Stimulated activated CD4-positive, alpha-beta T cell treated with anti-CD3 and anti-CD28 coated beads, Interleukin-1b, Interleukin-23, amount 100 ng/mL, for 1 hour (primary cell): ENCODE measurements at places on chromosomes 12 and 14.

DNA sequence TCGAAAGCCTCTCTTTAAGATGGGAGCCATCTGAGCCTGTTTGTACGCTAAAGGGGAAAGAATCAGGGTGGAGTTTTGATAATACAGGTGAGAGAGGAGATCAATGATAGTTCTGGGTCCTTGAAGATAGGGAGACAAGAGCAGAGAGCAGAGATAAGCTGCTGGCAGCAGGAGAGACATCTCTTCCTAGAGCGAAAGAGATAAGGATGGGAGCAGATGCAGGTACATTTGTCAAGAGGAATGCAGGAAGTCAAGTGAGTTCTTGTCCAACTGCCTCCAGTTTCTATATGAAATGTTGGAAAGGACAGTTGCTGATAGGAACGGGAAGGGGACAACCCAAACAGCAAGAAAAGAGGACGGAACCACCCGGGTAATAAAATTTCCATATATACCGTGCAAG, 24.7 kb upstream of the HIF1A start:
- no peak for DNase-seq

GRCh38 chr14:66420251-66421006, 65.7 kb upstream of the CCDC196 start:
- no peak for DNase-seq

DNA sequence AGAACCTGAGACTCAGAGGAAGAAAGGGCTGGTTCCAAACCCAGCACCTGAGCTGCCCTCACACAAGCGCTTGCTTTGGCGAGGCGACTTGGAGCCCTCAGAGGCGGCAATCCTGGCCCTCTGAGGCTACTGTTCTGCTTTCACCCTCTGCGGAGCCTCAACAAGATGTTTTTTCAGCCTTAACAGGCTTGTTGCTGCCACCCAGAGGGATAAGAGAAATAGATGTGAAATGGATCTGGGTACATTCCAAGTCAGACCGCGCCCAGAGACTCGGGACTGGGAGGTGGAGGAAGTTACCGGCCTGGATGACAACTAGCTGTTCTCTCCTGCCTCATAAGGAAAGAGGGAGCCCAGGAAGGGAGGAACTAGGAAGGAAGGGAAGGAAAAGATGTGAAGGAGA, 89.6 kb downstream of the TTC7B start:
- DNase-seq = no peak

- DNase-seq = no peak
Observed at GRCh38 chr12:122072031-122072970, 6.3 kb upstream of the MLXIP start.

GRCh38 chr14:20343862-20344220, 406 bp downstream of the PARP2 start:
- no peak for DNase-seq

DNA sequence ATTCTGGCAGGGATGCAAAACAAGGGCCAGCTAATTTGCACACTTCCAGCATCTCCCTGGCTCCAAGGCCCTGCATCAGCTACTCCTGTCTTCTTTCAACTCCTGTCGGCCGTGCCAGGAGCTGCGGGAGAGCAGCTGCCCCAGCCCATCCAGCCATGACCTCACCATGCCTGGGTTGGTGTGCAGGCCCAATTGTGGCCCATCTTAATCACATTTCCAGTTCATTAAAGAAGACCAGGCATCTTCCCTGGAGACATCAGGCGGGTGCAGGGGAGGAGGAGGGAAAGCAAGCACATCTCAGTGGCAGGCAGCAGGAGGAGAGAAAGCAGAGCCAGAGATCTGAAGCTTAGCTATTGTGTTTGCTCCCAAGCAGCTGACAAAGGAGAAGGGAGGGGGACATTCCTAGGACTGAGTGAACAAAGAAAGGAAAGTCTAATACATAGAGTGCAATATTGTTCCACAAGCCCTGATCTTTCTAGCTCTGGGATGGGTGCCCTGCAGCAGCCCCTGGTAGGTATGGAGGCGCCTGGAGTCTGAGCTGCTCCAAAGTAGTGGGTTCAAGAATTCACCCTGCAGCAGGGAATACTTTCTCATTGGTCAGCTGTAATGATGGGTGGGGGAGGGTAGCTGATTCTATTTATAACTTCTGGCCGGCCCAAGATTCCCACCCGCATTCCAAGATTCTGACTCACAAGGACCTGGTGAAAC, 40.1 kb downstream of the VWF start:
- no peak for DNase-seq

- DNase-seq = no peak
Observed at GRCh38 chr14:104931304-104931770, 6.7 kb downstream of the PLD4 start.

- no peak for DNase-seq
Observed at GRCh38 chr12:54417712-54418440, 1.2 kb downstream of the ITGA5 start.

DNA sequence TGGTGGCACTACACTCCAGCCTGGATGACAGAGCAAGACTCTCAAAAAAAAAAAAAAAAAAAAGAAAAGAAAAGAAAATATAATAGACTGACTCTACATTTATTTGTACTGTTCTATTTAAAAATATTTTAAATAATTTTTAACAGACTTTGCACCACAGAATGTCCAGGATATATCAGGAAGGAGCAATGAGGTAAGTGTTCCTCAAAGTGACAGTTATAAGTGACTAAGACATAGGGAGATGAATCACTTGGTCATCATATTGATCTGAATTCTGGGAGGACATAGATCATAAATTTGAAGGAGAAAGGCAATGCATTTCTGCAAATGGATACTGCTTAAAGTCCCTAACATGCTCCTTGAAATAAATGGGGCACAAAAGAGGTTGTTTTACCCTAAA, 221.5 kb downstream of the KCNC2 start:
- no peak for DNase-seq

DNA sequence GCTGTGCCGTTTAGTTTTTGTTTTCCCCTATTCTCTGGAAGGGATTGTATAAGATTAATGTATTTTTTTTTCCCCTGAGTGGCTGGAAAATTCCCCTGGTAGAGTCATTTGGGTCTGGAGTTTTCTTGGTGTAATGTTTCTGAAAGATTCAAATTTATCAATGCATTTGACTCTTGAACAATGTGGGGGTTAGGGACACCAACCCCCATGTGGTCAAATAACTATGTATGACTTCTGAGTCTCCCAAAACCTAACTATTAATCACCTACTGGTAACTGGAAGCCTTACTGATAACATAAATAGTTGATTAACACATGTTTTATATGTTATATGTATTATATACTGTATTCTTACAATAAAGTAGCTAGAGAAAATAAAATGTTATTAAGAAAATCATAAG, 220.1 kb upstream of the PDE3A start:
- no peak for DNase-seq

GRCh38 chr14:59189091-59189785, 771 bp downstream of the DAAM1 start:
- DNase-seq = peak; percentile 6

DNA sequence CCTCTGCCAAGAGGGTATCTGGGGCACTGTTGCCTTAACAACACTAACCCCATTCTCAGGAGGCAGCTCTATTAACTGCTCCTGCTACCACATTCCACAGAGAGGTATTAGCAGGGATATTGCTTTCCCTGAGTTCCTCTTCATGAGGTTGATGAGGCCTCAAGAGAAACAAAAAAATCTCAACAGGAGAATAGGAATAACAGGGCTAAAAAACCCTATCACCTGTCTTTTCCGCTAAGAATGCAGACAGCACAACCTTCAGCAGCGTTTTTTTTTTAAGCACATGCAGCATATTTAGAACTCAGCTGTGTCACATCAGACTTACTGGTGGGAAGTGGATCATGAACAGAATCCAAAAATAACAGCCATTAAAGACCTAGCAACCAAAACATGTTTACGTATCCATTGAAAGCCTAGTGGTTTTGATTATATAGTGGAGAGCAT, 29.2 kb downstream of the ATF7 start:
- DNase-seq = no peak

DNA sequence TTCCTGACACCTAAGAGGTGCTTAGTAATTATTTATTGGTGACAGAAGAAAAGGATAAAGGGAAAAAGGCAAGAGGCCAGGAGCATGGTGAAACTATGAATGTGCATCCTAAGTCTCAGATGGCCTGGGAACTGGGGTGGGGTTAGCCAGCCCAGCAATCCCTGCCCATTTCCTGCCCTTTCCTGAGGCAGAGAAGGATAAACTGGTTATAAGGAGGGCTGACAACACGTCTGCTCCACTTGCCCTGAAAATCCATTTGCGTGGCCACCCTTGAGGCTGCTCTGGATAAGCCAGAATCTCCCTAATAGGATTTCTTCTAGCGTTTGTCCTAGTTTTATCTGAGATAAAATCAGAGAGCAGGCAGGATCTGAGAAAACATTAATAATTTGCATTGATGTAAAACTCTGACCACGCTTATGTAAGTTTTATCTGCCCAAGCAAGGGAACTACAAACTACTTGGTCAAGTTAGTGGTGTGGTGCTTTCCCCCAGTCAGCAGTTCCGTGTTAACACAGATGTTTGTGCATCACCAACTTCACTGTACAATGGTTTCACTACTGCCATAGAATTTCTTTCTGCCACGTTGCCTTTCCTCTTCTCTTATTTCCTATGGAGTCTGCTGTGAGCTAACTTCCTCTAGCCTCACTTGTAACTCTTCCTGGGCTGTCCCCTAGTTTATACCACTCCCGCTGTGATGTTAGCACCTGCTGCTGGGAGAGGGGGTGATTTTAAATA, 392.7 kb downstream of the RPS29 start:
- DNase-seq = no peak

- DNase-seq = no peak
Observed at GRCh38 chr14:61644834-61645233, 50.5 kb upstream of the HIF1A start.

GRCh38 chr14:68160779-68161546, 341.4 kb downstream of the RAD51B start:
- no peak for DNase-seq

- DNase-seq = no peak
Observed at GRCh38 chr12:19312637-19313036, 126.7 kb upstream of the AEBP2 start.

GRCh38 chr14:100359881-100360280, 36.7 kb downstream of the SLC25A47 start:
- DNase-seq = no peak

- DNase-seq = no peak
Observed at GRCh38 chr12:119479121-119479561, 114.4 kb upstream of the TMEM233 start.

DNA sequence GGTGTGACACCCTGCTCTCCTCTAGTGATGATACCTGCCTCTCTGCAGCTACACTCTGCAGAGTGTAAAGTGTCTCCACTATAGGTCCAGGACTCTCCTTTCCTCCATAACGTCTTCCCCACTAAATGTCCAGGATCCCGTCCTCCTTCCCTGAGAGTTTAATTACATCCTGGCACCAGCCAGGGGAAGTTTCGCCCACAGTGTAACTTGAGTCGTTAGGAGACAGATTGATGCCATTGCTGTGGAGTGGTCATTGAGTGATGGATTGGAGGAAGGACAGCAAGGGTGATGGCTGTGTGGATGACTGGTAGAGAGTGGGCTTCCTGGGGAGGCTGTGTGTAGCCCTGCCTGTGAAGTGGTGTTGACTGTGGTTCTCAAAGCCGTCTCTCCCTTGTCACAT, 84.0 kb upstream of the TMEM132D start:
- DNase-seq = no peak

GRCh38 chr14:61409782-61410181, 88.4 kb downstream of the PRKCH start:
- no peak for DNase-seq

DNA sequence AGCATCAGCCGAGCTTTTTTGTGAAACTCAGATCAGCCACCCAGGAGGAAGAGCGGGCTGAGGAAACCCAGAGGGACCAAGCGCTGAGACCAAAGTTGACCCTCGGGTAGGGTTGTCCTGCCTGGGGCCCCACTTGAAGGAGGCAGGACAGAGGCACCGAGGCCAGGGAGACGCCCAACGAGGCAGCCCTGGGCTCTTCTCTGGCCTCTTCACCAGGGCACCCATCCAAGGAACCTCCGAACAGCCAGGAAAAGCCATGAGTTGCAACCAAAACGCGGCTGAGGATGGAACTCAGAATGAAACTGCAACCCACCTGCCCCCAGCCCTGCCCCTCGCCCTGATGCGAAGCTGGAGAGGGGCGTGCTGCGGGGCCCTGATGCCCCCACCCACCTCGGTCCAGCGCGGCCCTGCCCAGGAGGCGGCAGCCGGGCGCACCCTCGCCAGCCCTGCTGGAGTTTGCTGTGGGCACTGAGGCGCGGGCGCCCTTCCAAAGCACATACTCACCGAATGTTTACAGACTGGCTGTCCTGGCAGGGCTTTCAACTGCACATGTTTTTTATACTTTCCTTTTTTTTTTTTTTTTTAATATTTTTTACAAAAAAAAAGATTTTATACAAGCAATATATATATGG, 41.9 kb downstream of the JDP2 start:
- DNase-seq = no peak

DNA sequence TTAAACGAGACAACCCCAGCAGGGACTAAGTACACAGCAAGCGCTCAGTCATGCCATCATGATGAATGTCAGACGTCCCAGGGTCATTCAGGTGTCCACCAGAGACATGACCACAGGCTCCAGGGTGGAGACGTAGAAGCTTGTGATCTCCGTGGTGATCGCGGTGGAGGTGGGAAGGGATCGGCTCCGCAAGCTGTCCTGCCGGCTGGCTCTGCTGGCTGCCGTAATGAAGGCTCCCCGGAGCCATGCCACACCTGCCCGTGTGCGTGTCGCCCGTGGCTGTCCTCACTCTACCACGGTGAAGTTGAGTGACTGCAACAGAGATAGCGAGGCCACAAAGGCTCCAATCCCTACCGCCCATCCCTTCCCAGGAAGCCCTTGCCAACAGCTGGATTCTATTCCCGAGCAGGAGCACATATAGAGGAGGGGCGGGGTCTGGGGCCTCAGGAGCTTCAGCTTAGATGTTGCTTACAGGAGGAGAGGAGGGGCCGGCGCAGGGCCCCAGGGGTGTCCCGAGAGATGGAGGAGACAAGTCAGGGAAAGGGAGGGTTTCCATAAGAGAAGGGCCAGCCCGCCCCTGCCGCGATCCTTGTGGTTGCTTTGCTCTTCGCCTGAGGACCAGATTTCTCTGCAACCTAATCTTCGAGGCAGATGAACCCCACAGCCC, 332.6 kb upstream of the SFSWAP start:
- no peak for DNase-seq

DNA sequence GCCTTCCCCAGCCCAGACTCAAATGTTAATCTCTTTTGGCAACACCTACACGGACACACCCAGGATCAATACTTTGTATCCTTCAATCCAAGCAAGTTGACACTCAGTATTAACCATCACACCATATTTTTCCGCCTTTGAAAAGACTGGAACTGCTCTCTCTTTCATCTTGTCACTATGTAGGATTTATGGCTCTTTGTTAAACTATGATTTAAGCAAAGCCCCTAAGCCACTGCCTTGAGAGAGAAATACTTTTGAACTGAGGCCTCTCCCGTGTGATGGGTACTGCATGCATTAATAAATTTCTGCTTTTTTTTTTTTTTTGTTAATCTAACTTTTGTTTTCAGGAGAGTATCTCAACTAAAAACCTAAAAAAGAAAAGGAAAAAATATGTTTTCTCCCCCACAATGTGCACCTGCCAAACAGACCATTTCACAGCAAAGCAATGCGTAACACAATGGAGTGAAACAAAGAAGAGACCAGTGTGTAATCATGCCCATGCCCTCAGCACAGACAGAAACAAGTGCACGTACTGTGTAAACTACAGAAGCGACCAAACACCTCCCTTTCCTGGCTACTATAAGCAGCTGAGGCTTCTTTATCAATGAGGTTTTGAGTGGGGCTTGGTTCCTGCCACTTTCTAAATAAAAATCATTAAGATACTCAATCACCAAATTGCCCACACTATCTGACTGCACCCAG, 28.3 kb upstream of the ETFBKMT start:
- DNase-seq = no peak

GRCh38 chr12:5623411-5623810, 191.5 kb downstream of the NTF3 start:
- no peak for DNase-seq

- DNase-seq = no peak
Observed at GRCh38 chr12:91093341-91093740, 18.0 kb downstream of the LUM start.
